ENCODE measurements at places on chromosomes 5 and 9.
A peak's percentile ranks its signal among the peaks of the same experiment; 100 is the strongest.

DNA sequence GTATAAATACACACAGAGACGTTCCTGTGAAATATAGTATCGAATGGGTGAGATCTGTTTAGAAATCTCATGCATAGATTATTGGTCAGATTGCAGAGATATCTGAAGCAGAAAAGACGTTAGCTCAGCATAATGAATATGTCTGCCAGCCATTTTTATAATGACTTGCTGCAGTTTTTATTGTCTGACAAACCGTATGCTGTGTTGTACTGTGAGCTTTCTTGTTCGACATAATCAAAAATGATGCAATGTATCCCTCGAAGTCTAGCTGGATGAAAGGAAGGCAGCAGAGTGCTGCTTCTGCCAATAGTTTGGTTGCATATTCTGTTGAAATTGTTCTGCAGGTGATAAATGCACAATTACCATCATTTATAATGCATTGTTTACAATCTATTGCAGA is 514.9 kb upstream of the ARRDC3 start:
- no peak for DNase-seq

- DNase-seq, result no peak
Observed at GRCh38 chr5:60613826-60614225, 86.1 kb downstream of the DEPDC1B start.

GRCh38 chr5:127236254-127236653 is 54.3 kb upstream of the MEGF10 start:
- DNase-seq, result peak; percentile 12

DNA sequence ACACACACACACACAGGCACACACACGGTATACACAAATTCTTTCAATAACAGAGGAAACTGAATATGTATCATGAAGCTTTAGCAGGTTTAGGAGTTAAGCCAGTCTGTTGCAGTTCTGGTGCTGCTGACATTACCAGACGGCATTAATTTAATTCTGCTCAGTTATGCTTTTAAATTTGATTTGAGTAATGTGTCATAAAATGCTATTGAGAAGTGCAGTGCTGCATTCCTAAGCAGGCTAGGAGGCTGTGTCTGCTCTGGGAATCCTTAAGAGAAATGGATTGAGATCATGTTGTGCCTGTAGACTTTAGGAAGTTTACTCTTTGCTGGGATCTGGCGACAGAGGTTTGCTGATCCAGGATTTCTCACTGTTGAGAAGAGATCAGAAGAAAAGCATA is 733.8 kb downstream of the BRINP1 start:
- DNase-seq, result no peak

DNA sequence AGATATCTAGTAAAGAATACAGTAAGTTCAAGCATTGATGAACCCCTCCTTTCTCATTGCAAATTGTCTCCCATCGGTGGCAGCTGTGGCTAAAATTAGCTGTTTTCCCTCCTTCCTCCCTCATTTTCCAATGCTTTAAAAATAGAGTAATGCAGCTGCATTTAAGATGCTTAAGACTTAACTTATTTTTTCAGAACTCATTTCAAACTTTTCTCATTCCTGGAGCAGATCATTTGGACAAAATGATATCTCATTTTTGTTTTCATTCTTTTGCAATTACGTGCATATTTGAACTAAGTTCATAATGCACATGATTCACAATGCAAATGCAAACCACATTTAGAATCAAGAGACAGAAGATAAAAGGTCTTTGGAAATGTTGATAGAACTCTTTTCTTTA is 14.6 kb downstream of the HSPB3 start:
- peak; percentile 50 for DNase-seq

DNA sequence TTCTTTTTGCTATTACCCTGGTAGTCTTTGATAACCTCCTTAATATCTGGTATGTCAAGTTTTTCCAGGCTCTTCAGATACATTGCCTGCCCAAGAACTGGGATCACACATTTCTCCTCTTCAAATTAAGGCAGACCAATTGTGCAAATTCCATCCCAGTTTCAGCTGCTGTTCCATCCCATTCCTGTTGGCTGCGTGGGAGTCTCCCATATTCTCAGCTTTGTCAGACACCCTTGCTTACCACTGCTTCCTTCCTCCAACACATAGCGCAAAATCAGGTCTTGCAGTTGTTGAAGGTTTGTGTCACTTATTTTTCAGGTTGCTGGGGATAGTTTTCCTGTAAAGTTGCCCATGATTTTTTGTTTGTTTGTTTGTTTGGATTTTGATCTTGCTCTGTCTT is 15.2 kb downstream of the HCN1 start:
- no peak for DNase-seq

DNA sequence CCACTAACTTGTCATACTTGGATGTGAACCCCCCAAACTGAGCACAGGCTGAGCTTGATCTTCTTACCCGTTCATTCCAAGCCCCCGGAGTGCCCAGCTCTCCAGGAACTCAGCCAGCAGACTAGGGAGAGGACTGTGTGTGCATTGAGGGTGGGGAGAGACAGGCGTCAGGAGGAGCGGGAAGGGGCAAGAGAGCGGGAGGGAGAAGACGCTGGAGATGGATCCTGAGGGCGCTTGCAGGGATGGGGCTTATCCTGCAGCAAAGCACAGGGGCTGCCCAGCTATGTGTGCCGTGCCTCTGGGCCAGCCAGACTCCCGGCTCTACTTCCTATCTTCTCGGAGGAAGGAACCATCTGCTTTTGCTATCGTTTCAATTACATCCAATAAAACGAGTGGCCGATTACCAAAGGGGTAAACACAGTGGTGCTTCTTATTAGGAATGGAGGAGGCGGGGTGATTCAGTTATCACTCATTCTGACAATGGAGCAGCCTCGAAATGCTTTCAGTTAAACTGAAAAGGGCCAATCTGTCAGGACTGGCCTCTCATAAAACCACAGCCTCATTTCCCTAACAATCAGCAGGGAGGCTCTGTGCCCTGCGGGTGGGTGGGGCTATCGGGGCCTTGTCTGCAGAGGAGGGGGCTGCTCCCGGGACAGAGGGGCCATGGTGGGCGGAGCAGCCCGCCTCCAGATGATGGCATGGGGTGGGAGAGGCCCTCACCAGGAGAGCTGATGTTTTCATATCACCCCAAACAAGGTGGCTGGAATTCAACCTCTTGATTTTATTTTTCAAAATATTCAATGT is 168.2 kb downstream of the DAB2IP start:
- DNase-seq, result peak; percentile 31

DNA sequence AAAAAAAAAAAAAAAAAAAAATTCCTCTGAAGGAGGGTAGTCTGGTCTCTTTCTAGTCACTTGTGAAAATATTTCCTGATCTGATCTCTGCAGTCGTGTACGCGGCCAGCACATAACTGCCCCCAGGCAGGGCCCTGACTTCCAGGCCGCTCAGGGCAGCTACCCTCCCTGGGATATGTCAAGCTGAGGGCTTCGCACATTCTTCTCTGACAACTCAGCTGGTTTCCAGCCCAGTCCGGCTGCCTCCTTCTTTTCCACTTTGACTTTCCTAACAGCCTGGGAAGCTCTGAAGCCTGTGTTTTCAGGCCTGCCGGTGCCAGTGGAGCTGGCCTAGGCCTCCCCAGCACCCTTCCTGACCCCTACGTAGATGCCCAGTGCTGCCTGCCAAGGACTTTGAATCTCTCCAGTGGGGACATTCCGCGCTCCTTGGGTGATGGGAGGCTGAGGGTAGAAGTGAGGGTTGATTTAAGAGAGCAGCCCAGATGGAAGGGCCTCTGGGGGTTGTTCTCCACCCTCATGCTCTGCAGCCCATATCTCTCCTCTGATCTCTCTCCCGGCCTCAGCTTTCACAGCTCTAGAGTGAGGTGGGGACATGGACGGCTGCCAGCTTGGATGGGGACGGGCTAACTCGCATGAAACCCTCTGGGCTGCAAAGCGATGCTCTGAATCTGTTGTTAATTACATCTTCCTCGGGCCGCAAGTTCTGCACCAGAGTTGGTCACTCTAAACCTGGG is 20.7 kb downstream of the COL5A1 start:
- peak; percentile 91 for DNase-seq

GRCh38 chr5:7348168-7348854 is 47.6 kb upstream of the ADCY2 start:
- no peak for DNase-seq

GRCh38 chr5:10317825-10318682 is 10.4 kb upstream of the CMBL start:
- peak; percentile 29 for DNase-seq

GRCh38 chr5:67549947-67550346 is 353.3 kb upstream of the CD180 start:
- DNase-seq, result no peak

DNA sequence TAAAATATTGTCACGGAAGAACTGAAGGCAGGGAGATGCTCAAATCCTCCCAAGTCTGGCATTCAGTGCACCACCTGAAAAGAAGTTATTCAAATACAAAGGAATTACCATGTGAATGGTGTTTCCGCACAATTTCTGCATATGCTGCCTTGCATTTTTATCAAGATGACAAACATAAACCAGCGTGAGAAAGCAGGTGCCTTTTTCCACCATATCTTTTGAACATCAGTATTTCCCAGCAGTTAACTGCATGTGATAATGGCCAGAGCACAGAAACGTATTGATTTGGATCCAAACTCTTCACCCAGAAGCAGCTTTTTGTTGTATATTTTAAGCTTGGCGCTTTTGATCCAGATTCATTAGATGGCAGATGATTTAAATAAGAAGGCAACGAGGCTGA is 808.0 kb downstream of the TLE1 start:
- DNase-seq, result no peak

DNA sequence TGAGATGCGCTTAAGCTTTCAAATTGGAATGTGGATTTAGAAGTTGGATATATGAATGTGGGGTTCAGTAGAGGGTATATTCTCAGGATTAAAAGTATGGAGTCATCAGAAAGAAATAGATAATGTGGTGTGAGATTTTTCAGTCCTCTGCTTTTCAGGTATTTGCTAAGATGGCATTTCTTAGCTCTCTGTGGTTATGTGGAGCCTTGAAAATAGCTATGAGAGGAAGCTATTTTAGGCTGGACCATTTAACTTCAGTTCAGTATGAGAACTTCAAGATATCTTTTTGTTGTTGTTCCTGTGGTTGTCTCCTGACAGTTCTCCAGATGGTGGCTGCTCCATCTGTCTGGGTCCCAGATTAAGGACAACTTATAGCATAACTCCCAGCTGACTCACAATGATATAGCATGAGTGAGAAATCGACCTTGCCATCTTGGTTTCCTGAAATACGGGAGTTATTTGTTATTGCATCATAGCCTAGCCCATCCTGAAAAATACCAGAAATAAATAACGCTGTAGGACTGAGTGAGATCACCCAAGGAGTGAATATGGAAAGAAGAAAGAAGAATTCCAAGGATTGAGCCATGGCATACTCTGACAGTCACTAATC is 461.5 kb downstream of the ANXA1 start:
- DNase-seq, result no peak

GRCh38 chr5:149782895-149783586 is 52.9 kb downstream of the PPARGC1B start:
- peak; percentile 54 for DNase-seq

- DNase-seq, result no peak
Observed at GRCh38 chr5:54080831-54081230, 229.5 kb downstream of the ARL15 start.

- no peak for DNase-seq
Observed at GRCh38 chr5:174575043-174575442, 149.3 kb upstream of the MSX2 start.

DNA sequence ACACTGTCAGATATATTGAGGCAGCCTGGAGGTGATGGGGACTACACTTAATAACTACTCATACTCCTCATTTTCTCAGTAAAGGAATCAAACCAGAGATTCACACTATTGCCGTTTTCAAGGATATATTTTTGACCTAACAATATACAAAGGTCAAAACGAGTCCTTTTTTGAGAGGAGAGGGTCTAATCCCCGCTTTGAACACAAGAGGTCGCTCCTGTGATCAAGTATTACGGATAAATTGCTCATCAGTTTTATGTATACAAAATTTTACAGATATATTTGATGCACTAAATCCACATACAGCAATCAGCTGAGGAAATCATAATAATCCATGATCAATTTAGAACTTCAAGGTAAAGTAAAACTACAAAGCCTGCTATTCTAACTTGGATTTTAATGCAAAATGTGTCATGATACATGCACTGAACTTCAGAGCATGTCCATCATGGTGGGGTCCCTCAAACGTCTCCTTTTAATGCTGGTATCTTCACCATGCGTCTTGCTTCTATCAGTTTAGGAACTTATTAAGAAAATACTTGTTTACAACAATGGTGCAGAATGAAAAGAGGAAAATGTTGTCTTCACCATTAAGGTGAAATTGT is 2.5 kb upstream of the ISL1 start:
- DNase-seq, result peak; percentile 36

DNA sequence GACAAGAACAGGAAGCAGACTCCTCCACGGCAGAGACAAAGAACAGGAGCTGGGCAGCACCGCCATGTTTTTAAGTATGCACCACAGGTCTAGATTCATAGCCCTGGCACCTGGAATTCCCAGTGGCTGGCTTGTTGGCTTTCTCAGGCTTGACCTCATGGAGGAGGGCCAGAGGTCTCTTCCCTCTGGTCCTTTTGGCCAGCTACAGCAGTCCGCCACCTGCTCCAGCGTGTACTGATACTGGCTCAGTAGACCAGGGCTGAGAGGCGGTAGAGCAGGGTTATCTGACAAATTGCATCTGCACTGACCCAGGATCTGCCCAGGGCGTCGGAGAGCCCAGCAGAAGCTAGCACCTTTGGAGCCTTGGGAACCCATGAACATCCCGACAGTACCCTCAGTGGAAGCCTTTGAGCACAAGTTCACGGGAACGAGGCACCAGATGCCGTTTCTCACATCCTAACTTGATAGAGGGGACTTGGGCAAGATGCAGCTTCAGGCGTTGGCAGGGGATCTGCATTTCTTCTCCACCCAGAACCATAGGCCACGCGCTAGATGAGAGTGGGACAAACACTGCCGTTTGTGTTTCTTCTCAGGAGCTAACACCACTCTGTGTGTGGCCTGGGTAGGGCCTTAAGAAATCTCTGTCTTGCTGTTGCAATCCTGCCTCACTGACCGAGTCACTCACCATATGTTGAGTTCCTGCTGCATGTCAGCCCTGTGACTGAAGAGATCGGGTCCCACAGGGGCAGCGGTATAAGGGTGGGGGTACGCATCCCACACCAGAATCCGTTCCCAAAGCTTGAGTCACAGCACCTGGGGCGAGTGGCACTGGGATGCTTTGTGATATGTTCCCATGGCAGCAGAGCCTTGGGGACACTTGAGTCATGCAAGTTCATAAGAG is 90.3 kb upstream of the OTULINL start:
- DNase-seq, result peak; percentile 42

GRCh38 chr9:3908731-3909130 is 382.9 kb upstream of the RFX3 start:
- DNase-seq, result no peak

GRCh38 chr5:35863159-35863558 is 6.5 kb downstream of the IL7R start:
- no peak for DNase-seq

- no peak for DNase-seq
Observed at GRCh38 chr9:87336407-87336806, 161.3 kb upstream of the DAPK1 start.

- DNase-seq, result no peak
Observed at GRCh38 chr5:87254035-87254434, 13.6 kb upstream of the RASA1 start.

All from fibroblast of lung (primary cell).